ENCODE measurements at places on chromosomes 2 and 18.

DNA sequence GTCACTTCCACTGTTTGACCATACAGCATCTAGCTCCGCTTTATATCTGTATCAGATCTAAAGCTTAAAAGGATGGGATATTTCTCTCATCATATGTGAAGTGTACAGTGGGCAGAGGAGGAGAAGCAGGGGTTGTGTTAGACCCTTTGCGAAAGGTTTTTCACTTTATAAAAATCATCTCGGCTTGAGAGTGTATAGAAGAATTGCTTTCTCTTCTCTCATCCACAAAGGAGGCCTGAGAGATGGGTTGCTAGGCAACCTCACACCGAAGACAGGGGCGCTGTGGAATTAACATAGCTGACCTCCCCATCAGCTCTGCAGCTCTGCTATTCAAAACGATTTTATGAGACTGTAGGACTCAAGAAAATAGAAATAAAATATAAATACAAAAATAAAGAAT lies 70.2 kb upstream of the GALNT3 start:
- no peak for DNase-seq

DNA sequence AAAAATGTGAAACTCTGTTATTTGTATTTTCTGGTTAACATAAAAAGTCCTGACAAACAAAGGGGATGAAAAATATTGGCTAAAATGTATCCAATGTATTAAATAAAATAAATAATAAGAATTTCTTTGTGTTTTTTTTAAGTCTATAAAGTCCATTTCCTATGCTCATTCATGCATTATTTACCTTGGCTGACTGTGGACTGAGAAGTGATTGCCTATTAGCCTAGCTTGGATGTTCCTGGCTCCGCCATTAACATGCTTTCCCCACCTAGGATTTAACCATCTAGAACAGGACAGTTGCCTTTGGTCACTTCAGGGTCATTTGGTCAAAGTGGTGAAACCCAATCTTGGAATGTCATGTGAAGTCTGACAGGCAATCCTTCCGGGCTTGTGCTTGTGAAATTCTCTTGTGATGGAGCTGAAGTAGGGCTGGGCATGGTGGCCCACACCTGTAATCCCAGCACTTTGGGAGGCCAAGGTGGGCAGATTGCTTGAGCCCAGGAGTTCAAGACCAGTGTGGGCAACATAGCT lies 60.4 kb upstream of the TANC1 start:
- DNase-seq = no peak

DNA sequence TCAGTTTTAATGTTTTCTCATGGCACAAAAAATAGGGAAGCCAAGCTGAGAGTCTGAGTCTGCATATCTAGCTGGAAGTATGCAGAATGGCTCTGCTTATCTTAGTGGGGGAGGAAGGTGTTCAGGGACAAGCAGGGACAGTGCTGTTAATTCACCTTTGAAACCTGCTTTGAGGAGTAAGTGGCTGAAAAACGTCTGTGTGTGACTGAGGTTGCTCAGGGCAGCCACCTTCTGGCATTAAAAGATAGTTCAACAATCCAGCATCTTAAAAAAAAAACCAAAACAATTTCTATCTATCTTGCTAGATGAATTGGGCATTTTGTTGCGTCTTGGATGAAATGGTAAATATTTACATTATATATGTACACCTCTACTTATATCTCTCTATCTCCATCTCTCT lies 2.0 kb upstream of the TRPM8 start:
- no peak for DNase-seq

- DNase-seq = no peak
These were observed 431 bp upstream of the CNRIP1 start for GRCh38 chr2:68320118-68320641.

GRCh38 chr18:76584414-76585310 lies 89.6 kb upstream of the ZNF516 start:
- no peak for DNase-seq

GRCh38 chr18:78021196-78021595 lies 771.5 kb downstream of the GALR1 start:
- no peak for DNase-seq

- no peak for DNase-seq
These were observed 116.1 kb upstream of the OTX1 start for GRCh38 chr2:62934517-62934916.

DNA sequence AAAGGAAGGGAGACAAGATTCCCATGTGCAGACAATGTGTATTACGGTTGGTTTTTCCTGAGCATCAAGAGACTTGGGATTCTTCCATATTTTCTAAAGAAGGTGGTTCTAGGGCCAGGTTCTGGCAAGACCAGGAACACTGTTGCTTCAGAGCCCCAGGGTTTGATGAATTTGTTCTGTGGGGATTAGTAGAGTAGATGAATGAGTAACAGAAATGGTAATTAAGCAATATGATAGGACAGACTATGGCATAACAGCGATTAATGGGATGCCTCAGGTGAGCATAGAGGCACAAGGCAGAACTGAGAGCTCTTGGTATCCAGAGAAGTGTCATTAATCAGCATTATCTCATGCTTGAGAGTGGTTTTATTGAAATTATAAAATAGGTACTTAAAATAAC lies 82.8 kb upstream of the PNPT1 start:
- no peak for DNase-seq

DNA sequence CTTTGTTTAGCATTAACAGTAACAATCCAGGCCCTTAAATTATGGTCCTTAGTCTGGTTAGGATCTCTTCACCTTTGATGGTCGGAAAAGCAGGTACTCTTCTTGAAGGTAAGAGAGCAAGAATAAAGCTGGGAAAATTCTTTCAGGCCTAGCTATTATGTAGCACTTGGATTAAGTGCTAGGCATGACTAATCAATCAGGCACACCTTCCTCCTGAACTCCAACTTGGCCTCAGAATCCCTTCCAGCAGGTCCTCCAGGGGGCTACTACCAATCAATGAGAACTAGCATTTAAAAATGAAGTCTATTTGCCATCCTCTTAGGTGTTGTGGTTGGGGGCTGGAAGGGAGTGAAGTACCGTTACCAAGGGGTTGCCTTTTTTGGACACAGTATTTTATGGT lies 3.7 kb downstream of the SMYD1 start:
- DNase-seq = no peak

DNA sequence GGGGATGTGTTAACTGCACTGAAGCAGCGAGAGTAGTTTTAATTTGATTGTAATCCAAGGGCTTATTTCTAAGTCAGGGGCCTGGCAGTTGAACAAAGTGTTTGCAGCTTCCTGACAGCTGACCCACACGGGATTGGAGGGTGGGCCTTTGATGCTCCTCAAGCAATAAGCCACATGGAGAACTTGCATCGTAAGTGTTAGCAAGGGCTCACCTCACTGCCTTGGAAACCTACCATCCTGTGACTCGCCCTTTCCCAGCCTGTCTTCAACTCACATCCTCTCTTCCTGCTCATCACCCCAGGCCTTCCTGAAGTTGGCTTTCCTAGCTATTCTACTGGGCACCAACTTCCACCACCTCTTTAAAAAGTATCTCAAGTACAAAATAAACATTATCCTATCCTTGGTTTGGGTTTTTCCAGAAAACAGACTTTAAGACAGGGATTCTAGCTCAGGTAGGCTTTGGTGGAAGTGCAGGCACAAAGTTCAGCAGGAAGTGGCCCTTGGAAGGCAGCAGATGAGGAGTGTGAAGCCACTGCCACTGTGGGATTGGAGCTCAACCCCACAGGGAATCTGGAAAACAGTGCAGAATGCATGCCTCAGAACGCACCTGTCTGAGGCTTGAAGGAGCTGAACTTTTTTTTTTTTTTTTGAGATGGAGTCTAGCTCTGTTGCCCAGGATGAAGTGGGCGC lies 31.6 kb downstream of the B3GNT2 start:
- no peak for DNase-seq

- DNase-seq = no peak
These were observed 73.6 kb downstream of the CCDC141 start for GRCh38 chr2:178976351-178976750.

DNA sequence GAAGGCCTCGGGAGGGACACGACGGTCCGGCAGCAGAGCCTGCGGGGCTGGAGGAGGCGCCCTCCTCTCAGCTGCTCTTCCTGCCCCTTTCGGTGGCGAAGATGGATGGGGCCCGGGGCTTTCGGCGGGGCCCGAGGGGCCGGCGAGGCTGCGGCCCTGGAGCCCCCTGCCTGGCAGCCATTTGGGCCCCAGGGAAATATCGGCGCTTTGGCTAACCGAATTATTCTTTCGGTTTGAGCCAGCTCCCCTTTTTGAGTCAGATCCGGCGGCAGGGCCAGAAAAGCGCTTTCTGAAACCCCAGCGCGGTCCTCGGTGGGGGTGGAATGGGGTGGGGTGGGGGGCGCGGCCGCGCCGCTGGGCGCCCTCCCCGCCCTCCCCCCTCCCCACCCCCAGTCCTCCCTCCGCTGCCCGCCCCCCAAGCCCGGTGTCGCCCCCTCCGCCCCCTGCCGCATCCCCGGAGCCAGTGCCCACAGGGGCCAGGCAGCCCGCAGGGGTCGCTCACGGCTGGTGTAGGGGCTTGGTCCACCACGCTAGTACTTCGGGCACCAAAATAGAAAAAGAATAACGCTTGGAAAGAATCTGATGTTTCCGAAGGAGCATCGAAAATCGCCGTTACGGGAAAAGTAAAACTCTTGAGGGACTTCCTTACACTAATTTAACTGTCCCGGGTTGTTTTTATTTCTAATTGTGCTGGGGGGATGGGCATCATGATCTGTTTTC lies 9.1 kb upstream of the ARID5A start:
- no peak for DNase-seq

GRCh38 chr2:71859211-71859847 lies 288.3 kb downstream of the CYP26B1 start:
- no peak for DNase-seq

- no peak for DNase-seq
These were observed 578 bp upstream of the ACKR3 start for GRCh38 chr2:236568922-236569572.

DNA sequence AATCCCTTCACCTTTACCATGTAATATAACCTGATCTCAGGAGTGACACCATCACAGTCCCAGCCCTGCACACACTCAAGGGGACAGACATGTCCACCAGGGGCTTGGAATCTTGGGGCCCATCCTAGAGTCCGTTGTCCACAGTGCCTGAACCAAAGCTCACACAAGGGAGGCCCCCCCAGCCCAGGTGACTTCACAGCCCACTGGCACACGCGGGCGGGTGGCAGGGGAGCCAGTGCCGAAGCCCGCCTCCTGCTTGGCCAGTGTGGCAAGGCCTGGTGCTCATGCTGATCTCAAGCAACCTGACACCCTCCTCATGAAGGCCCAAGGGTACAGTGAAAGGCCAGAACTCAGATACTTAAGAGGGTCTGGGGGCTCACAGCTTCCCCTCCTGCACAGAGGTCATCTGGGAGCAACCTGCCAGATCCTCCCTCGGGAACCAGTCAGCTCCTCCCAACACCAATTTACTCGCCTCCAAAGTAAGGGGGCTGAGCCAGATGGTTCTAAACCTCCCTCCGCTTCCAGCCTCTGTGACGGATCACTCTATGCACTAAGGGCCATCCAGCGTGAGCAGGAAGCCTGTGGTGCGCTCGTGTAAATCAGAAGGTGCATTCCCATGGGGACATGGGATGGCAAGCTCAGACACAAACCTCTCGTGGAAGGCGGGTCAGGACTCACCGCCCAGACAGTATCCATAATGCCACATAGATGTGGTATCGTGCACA lies 3.2 kb upstream of the RAB17 start:
- no peak for DNase-seq

DNA sequence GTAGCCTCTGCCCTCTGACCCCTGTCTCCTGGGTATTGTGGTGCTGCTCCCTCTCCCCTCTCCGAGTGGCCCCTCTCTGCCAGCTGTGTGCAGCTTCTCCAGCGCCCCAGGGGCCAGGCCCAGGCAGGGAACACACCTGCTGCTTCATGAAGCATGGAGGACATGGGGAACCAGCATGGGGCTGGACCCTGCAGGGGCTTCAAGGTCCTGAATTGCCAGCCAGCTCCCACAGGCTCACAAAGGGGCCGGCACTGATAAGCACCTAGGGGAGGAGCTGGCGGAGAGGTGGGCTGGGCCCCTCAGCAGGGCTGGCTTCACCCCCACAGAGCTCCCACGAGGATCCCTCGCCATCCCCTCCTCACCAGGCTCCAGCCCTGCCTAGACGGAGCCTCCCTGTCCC lies 77.4 kb upstream of the GPC1 start:
- DNase-seq = no peak

GRCh38 chr2:165283342-165283741 lies 44.1 kb downstream of the SCN2A start:
- DNase-seq = no peak

- DNase-seq = no peak
These were observed 120.8 kb upstream of the ODC1 start for GRCh38 chr2:10568736-10569432.

DNA sequence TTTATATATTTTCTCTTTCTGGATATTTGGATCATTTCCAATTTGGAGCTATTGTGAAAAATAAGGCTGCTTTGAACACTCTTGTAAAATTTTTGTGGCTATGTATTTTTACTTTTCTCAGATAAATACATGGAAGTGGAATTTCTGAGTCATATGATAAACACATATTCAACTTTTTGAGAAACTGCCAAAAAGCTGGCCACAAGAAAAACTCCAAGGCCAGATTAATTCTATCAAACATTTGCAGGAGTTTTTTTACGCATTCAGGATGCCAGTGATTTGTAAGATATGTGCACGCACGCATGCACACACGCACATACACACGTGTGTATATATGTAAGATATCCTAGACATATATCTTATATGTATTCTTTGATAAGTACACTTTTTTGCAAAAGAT lies 477.5 kb upstream of the SPHKAP start:
- DNase-seq = no peak

DNA sequence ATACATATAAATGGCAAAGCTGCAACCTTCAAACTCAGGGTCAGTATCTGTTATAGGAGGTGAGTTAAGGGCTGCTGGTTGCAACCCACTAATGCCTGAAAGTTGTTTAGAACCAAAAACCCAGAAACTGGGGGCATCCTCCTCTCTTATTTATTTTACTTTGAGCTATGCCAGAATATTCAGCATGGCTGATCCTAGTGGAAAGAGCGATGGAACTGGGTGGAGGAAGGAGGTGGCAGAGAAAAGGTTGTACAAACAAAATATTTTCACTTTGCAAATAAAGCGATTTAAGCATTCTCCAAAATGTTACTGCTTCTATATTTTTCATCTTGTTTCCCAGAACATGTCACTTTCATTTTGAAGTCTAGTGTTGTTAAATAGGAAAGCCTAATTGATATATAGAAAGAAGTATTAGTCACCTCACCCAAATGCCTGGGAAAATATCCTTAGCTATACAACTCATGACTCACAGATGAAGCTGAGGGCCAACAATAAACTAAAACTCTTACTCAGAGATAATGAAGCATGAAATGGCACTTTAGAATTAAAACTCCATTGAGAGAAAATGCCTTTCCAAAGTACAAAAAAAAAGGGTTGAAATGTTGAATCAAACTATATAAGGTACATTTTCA lies 251.4 kb upstream of the UBE2E3 start:
- DNase-seq = no peak

- no peak for DNase-seq
These were observed 1.1 kb downstream of the PREB start for GRCh38 chr2:27133195-27133875.
